GM06990 (cell line): ENCODE measurements at places on chromosomes 5 and 9.

DNA sequence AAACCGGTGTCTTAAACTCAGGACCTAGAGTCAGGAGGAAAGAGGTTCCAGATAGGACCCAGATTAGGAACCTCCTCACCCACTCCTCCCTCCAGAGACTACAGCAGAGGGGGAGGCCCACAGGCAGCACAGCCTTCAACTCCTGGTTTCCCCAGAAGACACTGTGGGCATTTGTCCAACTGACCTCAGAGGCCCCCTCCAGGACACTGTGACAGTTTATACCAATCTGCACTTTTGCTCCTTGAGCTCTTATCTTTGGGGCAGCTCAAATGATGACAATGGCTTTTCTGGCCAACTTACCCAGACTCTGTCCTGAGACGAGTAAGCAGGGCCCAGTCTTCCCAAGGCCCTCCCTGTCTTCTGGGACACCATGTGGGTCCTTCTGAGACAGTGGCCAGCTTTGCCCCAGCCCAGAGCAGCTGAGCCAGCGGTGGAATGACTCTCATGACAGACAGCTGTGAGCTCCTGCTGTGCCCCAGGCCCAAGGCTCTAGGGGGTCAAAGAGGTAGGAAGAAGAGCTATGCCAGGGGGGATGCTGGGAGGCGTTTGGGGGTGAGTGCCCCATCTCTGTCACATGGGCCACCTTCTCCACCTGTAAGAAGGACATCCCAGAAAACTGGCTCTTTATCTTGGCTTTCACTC, 14.3 kb downstream of the OR2V2 start:
- DNase-seq, result no peak

GRCh38 chr9:79015951-79016350, 555.8 kb upstream of the TLE4 start:
- no peak for DNase-seq

DNA sequence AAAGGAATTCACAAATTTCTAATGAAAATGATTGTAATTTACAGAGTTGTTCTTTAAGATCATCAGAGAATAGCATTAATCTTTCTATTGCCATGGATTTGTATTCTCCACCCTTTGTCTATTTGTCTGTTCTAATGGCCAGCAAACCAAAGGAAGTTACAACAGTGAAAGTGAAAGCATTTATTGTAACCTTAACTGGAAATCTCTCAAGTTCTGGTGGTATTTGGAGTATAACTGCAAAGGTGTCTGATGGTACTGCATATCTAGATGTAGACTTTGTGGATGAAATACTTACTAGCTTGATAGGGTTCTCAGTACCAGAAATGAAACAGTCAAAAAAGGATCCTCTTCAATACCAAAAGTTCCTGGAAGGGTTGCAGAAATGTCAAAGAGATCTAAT, 21.7 kb downstream of the RMI1 start:
- no peak for DNase-seq

GRCh38 chr9:35758475-35759050, 4.5 kb upstream of the MSMP start:
- DNase-seq, result no peak

DNA sequence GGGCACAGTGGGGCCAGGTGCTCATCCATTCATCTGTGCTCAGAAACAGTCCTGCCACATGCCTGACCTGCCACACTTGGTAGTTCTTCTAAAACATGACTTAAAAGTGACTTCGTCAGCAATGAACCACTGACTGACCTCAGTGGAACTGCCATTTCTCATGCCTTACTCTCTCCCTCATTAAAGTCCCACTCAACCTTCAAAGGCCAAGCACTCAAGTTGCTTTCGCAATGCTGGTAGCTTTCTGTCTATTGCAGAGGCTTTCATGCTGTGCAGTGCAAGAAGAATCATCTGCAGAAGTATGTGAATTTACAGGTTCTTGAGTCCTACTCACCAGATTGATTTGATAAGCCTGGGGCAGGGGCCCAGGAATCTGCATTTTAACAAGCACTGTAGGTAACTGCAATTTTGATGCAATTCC, 23.9 kb downstream of the B4GALT1 start:
- no peak for DNase-seq

DNA sequence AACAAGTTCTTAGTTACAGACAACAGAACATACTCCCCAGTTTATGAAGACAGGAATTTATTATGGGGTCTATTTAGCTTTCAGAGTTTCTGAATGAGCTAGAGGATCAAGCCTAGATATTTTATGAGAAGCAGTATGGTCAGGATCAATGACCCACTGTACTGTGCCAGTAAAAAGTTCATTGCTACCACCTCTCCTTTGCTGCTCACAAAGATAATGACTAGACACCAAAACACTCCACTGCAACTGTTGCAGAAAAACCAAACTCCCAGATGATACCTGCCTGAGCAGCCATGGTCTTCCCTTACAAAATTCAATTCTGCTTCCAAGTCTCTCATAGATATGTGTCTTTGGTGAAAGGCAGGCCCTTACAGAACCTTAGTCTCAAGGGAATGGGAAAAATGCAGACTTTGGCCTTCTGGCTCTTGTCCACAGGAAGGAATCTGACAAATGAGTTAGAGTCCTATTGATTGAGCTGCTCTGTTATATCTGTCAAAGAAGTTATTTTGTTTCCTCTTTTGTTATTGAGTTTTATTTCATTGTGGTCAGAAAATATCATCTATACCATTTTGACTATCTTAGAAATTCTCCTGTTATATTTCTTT, 74.7 kb upstream of the RASGRF2 start:
- no peak for DNase-seq
